ENCODE measurements at places on chromosomes 3 and 15.

DNA sequence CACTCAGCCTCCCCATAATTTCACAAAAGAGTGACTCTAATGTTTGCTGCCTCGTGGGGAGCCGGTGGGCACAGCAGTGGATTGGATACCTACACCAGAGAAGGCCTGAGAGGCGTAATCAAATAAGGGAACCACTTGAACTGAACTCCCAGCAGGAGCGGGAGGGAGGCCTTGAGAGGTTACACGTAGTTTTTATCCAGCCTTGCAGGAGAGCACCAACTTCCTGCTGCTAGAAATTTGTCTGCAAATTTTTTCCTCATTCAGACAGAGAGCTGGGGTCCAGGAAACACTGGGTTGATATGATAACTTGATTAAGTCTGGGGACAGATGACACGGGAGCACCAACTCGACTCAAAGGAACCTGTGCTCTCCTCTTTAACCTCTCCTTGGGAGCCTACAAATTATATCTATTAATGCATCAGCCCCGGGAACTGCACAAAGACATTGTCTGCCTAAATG lies 69.8 kb downstream of the HES1 start:
- no peak for DNase-seq

DNA sequence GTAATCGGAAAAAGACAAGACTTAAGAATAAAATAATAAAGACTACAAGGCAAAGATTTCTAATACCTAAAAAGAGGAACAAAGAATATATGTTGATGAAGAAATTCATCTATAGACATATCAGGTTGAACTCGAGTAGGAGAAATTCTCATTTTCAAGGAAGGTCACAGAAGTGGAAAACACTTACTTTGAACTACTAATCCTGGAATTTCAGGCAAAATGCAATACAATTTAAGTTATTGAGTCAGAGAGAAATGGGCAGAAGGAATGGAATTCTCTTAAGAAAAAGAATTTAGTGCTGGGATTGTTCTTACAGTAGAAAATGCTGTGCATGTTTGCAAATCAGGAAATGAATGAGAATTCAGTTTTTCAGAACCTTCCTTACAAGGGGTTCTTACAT lies 135.9 kb upstream of the TGFBR2 start:
- no peak for DNase-seq

GRCh38 chr3:122298239-122298638 lies 26.8 kb upstream of the CSTA start:
- no peak for DNase-seq

DNA sequence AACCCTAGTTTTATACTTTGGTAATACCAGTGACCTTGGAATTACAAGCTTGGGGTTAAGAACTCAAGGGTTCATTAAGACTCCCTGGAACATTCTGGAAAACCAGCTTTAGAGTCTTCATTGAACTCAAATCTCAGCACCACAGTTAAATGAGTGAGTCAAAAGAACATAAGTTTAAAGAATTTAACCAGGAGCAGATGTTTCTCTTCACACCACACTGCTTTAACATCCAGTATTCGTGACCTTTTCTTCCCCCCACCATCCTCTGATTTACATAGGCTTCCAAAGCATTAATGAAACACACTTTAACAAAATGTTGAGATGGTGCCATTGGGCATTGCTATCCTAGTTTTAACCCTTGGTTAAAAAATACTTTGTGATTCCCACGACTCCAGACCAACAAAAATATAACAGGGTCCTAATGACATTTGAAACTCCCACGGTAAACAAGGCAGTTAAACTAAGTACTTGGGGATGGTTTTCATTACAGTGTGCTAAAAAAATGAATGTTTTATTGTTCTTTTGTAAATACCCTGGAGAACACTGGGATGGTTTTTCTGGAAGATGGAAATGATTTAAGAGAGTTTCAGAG lies 123.9 kb downstream of the OXNAD1 start:
- no peak for DNase-seq

DNA sequence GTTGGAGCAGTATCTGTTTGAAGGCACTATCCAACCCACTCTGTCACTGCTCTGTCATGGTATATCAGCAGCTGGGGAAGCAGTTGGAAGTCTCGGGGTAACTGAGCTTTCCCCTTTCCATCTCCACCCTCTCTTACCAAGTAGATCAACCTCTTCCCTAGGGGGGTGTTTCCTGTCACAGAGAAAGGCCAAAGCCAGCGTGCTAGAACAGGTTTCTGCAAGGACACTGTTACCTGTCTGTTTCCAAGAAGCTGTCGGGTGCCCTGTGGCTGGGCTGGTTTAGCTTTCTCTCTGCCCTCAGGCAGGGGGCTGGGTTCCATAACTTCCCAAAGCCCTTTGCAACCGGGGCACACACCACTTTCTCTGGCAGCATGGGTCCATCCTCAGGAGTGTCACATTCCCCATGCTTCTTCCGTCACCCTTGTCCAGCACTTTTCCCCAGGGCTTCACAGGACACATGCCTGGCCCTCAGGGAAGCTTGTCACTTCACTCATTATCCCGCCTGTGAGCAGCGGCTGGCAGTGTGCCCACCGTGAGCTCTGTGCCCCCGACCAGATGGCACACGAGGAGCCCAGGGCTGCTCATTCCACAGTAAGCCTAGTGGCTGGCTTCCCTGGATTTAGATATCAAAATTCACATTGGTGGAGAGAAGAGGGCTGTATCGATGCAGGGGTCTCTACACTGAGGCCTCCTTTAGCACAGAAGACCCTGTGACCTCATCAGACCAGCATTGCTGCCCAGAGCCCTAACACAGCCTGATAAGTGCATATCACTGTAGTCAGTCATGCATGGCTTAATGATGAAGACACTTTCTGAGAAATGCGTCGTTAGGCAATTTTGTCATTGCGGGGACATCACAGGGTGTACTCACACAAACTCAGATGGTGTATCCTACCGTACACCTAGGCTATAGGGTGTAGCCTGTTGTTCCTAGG lies 205.8 kb downstream of the SLCO3A1 start:
- no peak for DNase-seq

DNA sequence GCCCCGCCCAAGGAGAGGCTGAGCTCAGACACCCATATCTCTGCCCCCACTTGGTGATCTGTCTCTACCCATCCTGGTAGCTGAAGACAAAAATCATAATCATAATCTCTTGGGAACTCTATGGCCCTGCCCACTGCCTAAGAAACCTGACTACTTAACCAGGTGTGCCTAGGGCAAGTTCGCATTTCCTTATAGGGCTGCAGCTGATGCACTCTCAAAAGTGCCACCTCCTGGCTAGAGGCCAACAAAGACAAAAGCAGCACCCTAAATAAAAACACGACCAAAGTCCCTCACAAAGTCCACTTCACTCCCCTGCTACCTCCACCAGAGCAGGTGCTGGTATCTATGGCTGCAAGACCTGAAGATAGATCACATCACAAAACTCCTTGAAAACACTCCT lies 250.4 kb upstream of the SLITRK3 start:
- no peak for DNase-seq

- peak; percentile 13 for DNase-seq
These were observed 213.2 kb upstream of the MRPL3 start for GRCh38 chr3:131716007-131716406.

DNA sequence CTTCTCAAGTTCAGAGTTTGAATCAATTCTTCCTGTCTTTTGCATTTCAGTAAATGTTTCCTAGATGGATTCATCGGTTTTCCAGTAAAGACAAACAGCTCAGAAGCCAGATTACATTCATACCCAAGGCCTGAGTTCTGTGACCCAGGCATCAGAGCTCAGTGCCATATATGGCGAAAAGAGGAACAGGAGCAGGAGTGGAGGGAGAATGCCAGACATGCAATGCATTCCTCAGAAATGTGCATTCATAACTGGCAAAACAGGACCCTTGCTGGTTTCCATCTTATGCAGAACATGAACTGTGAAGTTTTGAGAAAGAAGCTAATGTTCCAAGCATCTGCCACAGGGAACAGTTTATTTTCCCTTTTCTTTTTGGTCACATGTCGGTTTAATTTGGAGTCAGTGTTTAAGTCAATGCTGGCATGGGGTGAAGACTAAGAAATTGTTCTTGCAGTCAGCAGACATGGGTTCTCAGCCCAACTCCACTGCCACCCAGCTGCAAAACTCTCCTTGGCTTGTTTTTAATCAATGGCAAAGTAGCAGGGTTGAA lies 116.5 kb downstream of the LPP start:
- no peak for DNase-seq

DNA sequence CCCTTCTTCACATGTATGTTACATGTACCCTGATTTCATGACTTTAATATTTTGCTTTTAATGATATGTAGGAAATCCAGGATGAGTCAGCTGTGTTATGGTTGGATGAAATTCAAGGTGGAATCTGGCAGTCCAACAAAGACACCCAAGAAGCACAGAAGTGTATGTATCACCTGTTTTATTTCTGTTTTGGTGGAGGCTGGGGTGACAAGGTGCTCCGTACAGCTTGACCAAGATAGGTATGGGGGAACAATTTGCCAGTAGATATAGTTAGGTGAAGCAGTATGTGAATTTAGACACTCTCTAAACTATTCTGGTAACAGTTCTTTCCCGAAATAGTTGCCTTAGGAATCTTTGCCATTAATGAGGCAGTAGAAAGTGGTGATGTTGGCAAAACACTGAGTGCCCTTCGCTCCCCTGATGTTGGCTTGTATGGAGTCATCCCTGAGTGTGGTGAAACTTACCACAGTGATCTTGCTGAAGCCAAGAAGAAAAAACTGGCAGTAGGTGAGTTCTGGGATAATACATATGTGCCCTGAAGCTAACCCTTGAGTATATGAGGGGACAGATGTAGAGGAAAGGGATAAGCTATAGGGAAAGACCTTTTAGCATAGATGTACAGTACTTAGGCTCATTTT lies 63.7 kb upstream of the CRTC3 start:
- DNase-seq: no peak

DNA sequence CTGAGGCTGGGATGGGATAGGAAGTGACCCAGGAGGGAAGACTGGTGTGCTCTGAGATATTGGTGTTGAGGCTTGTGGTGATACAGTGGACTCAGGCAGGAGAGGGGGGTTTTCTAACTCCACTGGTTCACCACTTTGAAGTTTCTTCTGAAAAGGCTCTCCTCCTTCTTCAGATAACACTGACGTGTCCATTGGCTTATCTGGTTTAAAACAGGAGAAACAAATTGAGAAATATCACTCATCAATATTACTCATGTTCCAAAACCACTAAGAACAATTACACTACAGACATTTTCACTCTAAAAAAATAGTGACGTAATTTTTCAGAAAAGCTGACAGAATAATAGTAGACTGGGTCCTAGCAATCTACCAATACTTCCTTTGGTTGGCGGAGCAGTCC lies 23.1 kb downstream of the TP53BP1 start:
- DNase-seq: no peak

DNA sequence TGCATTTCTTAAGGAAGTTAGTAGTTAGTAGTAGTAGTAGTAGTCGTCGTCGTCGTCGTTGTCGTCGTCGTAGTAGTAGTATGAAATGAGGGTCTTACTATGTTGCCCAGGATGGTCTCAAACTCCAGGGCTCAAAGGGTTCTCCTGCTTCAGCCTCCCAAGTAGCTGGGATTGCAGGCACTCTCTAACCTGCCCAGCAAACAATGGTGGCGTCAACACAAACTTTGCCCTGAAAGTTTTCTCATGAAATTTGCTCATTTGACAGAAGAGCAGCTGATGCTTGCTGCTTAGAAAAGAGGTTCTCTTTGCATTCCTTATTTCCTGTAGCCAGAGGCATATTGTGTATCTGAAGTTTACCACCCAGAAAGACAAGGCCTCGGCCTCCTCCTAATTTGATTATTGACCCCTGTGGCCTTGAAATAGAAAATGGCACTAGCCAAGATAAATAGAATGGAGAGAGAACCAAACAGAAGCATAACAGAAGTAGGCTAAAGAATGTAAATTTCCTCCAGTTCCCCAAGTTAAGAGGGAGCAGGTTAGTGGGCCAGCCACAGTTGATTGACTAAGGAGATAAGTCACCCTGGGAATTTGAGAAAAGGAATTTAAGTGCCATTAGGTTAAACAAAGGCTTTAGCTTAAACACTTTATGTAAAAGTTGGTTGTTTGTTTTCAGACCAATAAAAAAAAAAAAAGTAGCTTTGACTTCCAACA lies 166.2 kb upstream of the ROBO2 start:
- no peak for DNase-seq

DNA sequence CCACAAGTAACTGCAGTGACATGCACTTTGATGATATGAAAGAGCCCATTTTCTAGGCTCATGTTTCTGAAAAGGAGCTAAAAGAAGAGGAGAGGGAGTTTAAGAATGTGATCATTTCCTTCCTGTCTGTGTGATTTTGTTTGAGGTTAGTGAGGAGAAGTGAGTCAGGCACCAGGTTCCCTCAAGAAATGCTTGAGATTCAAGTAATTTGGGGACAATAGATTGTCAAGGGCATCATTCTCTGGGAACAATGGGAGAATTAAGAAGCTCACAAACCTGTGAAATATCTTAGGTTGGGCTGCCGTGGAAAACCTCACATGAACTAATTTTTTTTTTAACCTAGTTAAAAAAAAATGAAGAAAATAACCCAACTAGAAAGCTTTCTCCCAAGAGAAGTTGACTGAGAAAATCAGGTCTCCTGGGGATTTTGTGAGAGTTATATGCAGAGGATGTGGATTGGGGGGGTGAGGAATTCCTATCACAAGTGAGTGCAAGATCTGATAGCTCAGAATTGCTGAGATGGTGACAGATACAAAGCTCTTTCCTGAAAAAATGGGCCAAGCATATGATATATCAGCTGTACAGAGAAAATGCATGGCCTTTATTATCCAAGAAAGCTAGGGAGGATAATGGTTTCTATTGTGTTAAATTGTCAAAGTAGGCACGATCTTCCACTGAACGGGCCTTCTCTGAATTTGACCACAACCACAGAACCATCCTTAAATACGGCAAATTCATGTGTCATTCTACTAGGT lies 203.3 kb downstream of the FEZF2 start:
- no peak for DNase-seq

GRCh38 chr3:17063596-17063995 lies 178.8 kb downstream of the PLCL2 start:
- DNase-seq: no peak

DNA sequence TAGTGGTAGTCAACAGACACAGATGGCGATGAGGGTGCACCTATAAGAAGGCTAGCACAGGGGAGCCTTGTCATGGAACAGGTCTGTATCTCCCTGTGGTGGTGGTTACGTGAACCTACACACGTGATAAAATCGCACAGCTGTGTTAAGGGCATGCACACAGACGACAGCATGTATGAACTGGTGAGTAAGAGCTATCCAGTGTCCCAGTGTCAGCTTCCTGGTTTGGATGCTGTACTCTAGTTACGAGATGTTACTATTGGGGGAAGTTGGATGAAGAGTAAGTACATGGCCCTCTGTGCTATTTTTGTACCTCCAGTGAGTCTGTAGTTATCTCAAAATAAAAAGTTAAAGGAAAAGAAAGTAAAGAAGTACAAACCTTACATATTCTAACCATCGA lies 38.2 kb downstream of the MTMR10 start:
- no peak for DNase-seq

- no peak for DNase-seq
These were observed 151.0 kb downstream of the CHSY1 start for GRCh38 chr15:101100593-101101442.

All from NK-92 treated with Interleukin-12 subunit alpha and Interleukin-12 subunit beta, amount 100 ng/mL, for 24 hours (cell line).